ENCODE measurements at places on chromosomes 12 and 14.

- DNase-seq: peak; percentile 56
These were observed 73.9 kb upstream of the TBX5 start for GRCh38 chr12:114479831-114480230.

- DNase-seq: no peak
These were observed 78.9 kb upstream of the PSMA6 start for GRCh38 chr14:35213143-35213788.

GRCh38 chr14:65100922-65101541, 1.3 kb downstream of the MAX start:
- no peak for DNase-seq

- DNase-seq: peak; percentile 80
These were observed 28.3 kb downstream of the ATF7IP start for GRCh38 chr12:14393751-14394150.

DNA sequence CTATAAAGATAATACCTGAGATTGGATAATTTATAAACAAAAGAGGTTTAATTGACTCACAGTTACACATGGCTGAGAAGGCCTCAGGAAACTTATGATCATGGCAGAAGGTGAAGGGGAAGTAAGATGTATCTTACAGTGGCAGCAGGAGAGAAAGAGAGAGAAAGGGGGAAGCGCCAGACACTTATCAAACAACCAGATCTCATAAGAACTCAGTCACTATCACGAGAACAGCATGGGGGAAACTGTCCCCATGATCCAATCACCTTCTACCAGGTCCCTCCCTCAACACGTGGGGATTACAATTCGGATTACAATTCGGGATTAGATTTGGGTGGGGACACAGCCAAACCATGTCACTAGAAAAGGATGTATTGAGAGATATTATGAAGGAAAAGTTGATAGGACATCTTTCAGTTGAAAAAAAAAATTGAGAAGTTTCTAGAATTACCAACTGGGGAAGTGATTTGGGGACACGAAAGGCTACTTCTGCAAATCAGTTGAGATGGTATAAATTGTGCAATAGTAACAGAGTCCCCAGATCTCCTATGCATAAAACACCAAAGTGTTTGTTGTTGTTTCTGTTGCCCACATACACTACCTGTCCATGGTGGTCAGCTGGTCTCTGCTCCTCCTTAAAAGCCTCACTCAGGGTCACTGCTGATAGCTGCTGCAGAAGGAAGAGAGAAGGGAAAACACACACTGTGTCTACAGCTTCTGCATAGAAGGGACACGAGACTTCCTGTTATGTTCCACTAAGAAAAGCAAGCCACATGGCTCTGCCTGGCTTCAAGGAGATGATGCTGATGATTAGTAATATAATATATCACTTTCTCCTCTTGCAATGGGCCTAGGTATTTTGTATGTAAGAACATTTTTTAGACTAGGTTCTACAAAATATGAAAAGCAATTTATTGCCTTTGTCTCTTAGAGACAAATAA, 465.5 kb downstream of the PDZRN4 start:
- DNase-seq: no peak

DNA sequence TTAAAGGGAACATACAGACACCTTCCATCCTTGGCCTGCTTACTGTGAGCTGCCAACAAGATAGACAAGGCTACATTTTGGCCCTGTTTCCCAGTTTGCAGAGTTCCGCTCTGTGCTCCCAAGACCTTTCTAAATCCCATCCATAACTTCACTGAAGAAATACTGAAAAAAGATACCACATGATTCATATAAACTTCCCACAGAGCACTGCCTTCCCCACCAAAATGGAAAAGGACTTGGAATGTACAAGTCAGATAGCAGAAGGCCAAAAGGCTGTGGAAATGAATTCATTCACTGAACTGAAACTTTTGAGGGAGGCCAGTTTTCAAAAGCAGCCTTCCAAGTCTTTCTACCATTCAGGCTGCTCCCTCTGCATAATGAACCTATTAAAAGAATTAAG, 29.6 kb downstream of the PDZRN4 start:
- DNase-seq: no peak

GRCh38 chr12:132219323-132219722, 75.1 kb downstream of the NOC4L start:
- no peak for DNase-seq

DNA sequence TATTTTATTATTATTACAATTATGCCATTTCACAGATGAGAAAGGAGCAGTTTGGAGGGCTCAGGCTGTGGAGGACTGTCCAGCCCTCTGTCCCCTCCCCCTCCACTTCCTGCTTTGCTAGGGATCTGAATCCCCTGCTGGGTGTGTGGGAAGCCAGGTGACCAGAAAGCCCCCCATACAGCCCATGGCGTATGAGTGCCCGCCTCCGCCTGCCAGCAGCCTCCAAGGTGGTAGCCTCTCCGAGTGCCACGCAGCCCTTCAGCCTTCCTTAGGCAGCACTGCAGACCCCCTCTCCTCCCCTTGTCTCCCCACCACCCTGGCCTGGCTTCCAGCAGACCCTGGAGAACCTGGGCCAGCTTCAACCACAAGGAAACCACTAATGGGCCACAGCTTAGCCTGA, 12.6 kb downstream of the DTX1 start:
- DNase-seq: peak; percentile 82

GRCh38 chr12:50221228-50222008, 54.2 kb upstream of the CERS5 start:
- DNase-seq: peak; percentile 58

- DNase-seq: no peak
These were observed at the start of gene FGF6 for GRCh38 chr12:4445156-4446101. Gene FGF6, minus strand, starts transcription at chr12:4445815. Its CDS starts 245 bp downstream, at chr12:4445570.
